ENCODE measurements at places on chromosomes 1 and 21.

GRCh38 chr1:205588636-205589035 is 43.2 kb downstream of the ELK4 start:
- no peak for DNase-seq

- no peak for DNase-seq
Measured at GRCh38 chr1:101898137-101898536, 98.6 kb downstream of the OLFM3 start.

DNA sequence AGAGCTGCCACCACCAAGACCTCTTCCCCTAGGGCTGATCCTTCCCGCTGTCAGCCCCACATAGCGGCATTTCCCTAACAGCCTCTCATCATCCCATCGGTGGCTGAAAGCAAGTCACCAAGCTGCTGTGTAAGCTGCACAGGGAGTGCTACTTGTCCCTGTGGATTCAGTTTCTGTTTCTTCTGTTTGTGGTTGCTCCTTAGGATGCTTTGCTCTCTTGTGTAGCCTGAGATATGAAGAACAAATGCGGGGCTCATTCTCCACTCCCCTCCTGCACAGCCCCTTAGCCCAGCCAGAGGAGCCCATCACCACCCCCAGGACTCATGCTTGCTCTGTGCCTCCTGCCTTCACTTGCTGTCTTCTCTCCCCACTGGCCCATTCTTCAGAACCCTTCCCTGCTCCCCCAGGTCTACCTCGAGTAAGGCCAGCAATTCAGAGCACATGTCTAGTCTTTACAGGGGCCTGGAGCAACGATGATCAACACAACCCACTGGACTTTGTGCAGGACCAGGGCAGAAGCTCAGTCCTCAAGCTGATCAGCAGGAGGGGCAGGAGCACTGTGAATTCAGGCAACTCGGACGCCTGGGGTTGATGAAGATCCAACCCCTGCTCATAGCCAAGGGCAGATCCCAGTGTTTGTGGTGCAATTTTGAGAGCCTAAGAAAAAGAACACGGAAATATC is 82.6 kb upstream of the GALNT2 start:
- DNase-seq = no peak

GRCh38 chr1:48627486-48627885 is 149.2 kb downstream of the BEND5 start:
- DNase-seq = no peak

- no peak for DNase-seq
Measured at GRCh38 chr1:1788136-1788535, 9.9 kb upstream of the NADK start.
